Stimulated activated CD4-positive, alpha-beta T cell treated with anti-CD3 and anti-CD28 coated beads, TNF-alpha, amount 100 ng/mL, for 4 hours (primary cell): ENCODE measurements at places on chromosomes 12 and 14.

- no peak for DNase-seq
Measured at GRCh38 chr12:41039461-41039860, 148.7 kb upstream of the PDZRN4 start.

- no peak for DNase-seq
Measured at GRCh38 chr12:80019691-80020090, 79.6 kb upstream of the OTOGL start.

DNA sequence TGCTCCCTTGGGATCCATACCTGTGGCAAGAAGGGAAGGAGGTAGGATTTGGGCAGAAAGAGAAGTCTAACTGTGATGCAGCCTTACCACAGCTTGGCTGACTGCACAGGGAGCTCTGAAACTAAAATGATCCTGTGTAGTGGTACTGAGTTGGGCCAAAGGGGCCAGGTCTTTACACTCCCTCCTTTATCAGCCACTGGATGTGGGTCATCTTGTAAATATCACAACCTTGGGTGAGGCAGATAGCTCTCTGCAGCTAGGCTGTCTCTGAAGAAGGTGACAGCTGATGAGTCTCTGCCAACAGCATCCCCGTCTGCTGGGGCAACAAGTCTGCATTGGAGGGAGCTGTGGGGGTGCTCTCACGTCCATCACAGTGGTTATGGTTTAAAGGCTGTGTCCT, 95.9 kb upstream of the CAND1 start:
- no peak for DNase-seq

DNA sequence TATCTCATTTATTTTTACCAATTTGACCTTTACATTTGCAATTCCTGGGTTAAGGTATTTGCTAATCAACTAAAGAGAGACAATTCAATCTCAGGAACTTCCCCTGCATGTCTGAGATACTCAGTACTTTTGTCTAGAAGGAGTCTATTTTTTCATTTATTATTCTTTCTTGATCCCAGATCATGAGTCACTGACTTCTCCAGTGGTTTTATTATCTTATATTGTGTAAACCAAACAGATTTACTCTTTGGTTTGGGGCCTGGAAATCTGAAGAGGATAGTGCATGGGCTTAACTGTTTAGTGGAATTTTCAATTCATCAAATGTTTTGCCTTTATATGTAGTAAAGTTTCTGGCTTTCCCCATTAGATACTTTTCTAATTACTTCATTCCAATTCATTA, 185.4 kb downstream of the ALG10B start:
- DNase-seq = no peak

GRCh38 chr14:66046035-66046434, 440.1 kb upstream of the CCDC196 start:
- DNase-seq = no peak

GRCh38 chr12:6430124-6430989, 14.4 kb upstream of the CD27 start:
- no peak for DNase-seq

DNA sequence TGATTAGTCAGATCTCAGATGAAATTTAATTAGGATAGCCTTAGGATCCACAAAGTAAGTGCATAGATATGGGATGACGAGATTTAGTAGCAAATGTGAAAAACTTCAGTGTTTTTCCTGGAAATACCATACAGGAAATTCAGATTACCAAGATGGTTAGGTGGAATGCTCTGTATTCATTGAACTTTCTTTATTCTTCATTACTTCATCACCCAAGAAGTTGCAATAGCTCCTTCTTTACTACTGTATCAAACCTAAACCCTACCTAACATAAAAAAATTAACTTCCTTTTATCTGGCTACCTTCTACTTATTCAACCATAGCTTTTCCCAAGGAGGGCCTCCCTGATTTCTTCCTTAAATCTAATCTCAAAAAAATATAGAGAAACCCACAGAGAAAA, 100.4 kb downstream of the TTC6 start:
- DNase-seq = no peak
